Activated naive CD8-positive, alpha-beta T cell treated with anti-CD3 and anti-CD28 coated beads, Interleukin-2, amount 10 ng/mL, durations not matched to agents 7 days and 5 days (primary cell): ENCODE measurements at places on chromosomes 11 and 22. TPM values are rescaled to one million over a fixed set of nuclear protein-coding genes. Genes with fewer than 3 reads are reported as not detected.

DNA sequence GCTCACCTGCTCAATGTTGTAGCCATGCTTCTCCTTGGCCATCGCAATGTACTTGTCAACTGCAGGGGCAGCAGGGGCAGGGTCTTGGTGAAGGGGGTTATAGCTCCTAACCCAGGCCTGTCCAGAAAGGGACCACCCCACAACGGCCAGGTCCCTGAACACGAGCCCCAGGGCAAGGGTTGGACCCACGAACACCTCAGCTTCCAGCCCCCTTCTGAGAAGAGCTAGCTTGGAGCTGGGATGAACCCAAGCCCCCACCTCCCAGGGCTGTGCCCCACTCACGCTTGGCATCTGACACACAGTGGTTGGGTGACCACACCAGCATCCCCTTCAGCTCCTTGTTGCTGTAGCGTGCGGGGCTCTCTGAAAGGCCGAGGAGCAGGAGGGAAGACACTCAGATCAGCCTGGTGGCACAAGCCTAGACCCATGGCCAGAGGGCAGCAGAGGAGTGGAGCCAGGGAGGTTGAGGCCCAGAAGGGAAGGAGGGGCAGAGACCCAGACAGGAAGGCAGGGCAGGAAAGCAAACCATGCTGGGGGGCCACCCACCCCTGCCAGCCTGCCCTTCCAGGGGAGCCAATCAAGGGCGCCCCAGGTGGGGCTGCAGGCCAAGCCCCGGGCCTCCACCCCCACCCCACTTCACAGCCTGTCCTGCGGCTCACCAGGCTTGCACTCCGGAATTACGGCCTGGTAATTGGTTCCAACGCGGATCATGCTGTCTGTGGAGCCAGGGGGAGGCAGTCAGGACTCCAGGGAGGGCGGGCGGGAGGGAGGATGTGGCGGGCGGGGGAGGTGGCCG, 1.9 kb downstream of the RCOR2 start:
- peak overlapping the region; percentile 46 for H3K27ac ChIP-seq
- peaks cover 5% of the 10 kb centered on the region for H3K27me3 ChIP-seq
- H3K36me3 ChIP-seq, result peaks cover 2% of the 10 kb centered on the region
- H3K4me3 ChIP-seq, result no peak overlapping the region

DNA sequence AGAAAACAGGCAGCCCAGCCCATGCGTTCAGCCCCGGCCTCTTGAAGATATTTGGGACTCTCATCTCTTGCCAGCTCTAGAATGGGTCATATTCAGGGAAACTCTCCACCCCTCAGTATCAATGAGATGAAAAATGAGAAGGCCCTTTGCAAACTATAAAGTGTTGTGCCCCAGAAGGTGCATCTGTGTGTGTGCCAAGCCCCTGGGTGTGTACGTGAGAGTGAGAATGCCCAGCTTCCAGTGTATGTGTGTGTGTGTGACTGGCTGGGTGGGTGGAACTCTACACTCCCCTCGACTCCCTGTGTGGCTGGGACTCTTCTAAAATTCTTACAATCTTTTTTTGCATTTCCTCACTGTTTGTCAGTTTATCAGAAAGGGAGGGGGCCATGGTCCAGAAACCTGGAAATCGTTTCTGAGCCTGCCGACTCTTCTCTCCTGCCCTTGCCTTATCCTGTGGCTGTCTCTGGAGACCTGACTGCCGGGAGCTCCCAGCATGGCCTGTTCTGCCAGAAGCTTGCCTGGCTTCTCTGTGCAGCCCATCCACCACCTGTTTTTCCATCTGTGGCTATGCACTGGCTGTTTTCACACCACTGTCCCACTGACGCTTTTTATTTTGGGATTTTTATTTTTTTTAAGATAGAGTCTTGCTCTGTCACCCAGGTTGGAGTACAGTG, 1.2 kb downstream of the P2RY6 start:
- no peak overlapping the region for H3K27ac ChIP-seq
- no peaks in the 10 kb centered on the region for H3K4me1 ChIP-seq
- DNase-seq, result peak; percentile 6
- no peaks in the 10 kb centered on the region for H3K36me3 ChIP-seq
- H3K4me3 ChIP-seq, result no peak overlapping the region
- peaks cover 13% of the 10 kb centered on the region for H3K27me3 ChIP-seq

DNA sequence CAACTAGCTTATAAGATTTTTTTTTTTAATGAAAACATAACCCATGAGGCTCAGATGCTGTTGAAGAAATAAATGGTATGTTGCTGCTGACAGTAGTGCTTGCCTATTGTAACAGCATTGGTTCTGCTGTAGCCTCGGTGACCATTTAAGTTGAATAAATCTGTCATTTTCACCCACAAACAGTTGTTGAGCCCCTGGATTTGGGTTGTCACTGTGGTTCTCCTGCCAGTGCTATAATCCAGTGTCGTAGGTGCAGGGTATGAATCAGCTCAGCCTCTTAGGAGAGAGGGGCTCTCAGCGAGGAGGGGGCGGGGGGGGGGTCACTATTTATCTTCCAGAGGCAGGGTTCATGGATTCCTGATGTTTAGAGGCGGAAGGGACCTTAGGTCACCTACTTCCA, 49.9 kb upstream of the HORMAD2 start:
- no peaks in the 10 kb centered on the region for H3K27me3 ChIP-seq
- no peak for DNase-seq
- no peak overlapping the region for H3K27ac ChIP-seq
- H3K4me3 ChIP-seq, result no peak overlapping the region
- H3K4me1 ChIP-seq, result peaks cover 5% of the 10 kb centered on the region

- DNase-seq, result no peak
- H3K4me1 ChIP-seq, result no peaks in the 10 kb centered on the region
- H3K4me3 ChIP-seq, result no peak overlapping the region
- H3K27me3 ChIP-seq, result no peaks in the 10 kb centered on the region
- H3K36me3 ChIP-seq, result no peaks in the 10 kb centered on the region
- no peak overlapping the region for H3K27ac ChIP-seq
Measured at GRCh38 chr11:85539029-85539689, 88.0 kb downstream of the DLG2 start.

Gene TCN1
- total RNA-seq, result not detected

DNA sequence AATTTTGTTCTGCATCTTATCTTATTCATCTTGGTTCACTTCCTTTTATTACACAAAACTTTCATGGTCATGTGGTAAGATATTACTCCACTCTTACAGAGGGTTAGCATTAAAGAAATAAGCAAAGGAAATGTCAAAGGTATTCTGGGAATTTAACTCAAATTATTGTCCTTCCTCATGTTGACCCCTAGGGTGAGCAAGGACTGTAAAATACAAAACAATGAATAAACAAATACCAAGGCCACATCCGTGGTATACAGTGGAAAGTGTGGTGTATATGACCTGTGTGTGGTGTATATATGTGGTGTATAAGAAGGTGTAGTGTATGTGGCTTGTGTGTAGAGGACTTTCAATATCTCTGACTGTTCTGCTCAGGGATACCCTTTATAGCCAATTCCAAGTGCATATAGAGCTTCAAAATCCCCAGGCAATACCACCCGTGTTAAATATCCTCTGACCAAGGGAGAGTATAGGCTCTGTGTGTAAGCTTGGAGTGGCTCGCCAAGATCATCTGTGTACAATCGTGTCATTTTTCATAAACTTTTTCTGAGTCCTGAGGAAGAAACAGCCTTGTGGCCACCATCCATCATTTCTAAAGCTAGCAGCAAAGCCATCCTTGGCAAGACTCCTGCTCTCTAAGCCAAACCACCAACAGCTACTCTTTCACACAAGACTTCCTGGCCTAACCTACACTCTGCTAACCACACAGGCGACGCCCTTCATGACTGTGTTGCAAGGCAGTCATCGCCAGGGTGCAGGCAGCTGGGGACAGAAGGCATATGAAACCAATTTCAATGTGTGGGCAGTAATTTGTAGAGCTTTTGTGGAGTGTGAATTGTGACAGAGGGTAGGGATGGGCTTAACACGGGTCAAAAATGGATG, 548.0 kb downstream of the ETS1 start:
- H3K4me1 ChIP-seq, result peaks cover 39% of the 10 kb centered on the region
- peaks cover 6% of the 10 kb centered on the region for H3K36me3 ChIP-seq

- H3K27ac ChIP-seq, result peak overlapping the region; percentile 99
- peaks cover 28% of the 10 kb centered on the region for H3K36me3 ChIP-seq
- H3K4me3 ChIP-seq, result peak overlapping the region; percentile 100
- no peaks in the 10 kb centered on the region for H3K27me3 ChIP-seq
Measured at GRCh38 chr22:45164270-45165088, 754 bp downstream of the NUP50 start.

DNA sequence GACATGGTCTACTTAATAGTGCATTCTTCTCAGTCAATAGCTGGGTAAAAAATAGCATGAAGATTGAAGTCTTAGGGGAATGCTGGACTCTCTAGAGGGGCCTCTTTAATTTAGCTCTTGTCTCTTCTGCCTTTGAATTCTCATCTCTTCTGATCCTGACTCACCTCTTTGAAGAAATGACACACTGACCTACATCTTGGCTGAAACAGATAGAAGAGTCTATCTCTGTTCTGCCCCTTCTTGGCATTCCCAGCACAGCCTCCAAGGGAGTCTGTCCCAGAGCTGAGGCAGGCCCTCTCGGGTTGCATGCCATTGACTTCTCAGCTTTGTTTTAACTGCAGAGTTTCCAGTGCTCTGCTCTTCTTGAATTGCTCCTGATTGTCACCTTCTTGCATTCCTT, 55.7 kb downstream of the PTPRJ start:
- H3K4me1 ChIP-seq, result peaks cover 51% of the 10 kb centered on the region
- H3K4me3 ChIP-seq, result peak overlapping the region; percentile 51
- no peaks in the 10 kb centered on the region for H3K27me3 ChIP-seq
- H3K27ac ChIP-seq, result no peak overlapping the region
- no peak for DNase-seq
